Fibroblast of lung (primary cell): ENCODE measurements at places on chromosomes 1 and 21. TPM values are rescaled to one million over a fixed set of nuclear protein-coding genes. Genes with fewer than 3 reads are reported as not detected.

Gene OR2T11
- not detected in 2 replicates for polyA plus RNA-seq

Gene PHLDA3
- 25.9 and 26.5 TPM in 2 replicates for polyA plus RNA-seq

Gene NR5A2
- 0.01 TPM in 1 of 2 replicates, not detected in the other for polyA plus RNA-seq

Gene ADGRL4
- 3.8 and 12.0 TPM in 2 replicates for polyA plus RNA-seq

Gene EPHA10
- polyA plus RNA-seq: not detected in 2 replicates

Gene AMY1C
- not detected in 2 replicates for polyA plus RNA-seq

Gene KIF17
- 1.4 and 3.0 TPM in 2 replicates for polyA plus RNA-seq

Gene TCHHL1
- polyA plus RNA-seq: not detected in 2 replicates

GRCh38 chr1:228339059-228339704 lies 67.5 kb downstream of the TRIM11 start:
- no peak for DNase-seq

DNA sequence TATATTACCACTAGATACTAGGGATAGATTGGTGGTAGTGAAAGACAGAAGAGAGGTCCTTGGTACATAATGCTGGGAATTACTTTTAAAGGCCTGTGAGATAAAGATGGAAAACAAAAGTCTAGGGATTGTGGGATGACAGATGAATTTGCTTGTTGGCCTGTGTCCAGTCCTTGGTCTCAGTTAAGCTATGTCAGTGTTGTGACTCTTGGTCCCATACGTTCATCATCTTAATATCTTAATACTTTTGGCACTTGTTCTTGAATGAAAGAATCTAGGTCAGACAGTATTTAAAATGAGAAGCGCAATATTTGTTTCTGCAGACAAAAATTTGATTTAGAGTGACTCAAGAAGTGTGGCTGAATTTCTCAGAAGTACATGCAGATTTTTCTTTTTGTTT lies 7.6 kb downstream of the RPL5 start:
- no peak for DNase-seq

DNA sequence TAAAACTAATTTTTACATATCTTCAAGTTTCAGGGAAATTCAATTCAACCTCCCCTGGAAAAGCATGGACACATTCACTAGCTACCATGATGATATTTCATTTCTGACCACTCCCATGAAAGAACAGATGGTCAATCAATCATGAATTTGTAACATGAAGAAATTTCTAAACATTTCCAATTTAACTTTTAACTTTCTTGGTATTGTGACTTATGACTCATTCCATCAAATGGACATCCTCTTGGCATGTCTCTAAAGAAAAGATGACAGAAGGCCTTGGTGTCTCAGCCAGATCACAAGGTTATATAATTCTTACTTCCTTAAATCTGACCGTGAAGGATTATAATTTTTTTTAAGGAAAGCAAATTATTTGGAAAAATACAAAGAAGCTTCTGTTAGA lies 10.5 kb upstream of the MCOLN3 start:
- DNase-seq: no peak

- no peak for DNase-seq
Measured at GRCh38 chr1:63828322-63829044, 54.7 kb downstream of the ROR1 start.

DNA sequence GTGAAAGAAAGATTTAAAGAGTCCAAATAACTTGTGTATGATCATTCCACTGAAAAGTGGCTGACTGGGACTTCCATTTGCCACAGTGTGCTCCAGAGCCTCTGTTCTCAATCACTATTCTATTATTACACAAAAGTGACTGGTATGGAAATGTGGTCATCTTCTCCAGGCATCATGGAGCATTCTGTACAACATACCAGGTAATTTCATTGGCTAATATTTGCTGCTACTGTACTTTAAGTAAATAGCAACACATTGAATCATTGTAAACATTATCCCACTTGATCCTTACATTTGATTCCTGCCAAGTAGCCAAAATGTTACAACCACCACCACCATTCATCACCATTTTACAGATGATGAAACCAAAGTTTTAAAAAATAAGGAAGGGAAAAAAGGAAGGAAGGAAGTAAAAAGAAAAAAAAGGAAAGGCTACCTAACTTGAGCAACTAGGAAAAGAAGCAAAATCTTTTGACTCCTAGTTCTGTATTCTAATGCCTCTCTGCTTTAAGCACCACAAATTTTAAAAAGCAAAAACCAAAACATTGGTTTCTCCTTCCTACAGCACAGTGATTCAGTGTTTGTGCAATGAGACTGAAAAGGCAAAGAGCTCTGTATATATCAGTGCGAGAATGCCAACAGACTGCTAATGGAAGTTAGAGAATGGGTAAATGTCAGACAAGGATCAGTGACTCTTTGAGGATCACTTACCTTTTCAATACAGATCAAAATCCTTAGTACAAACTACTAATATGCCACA lies 361.4 kb upstream of the PTBP2 start:
- peak; percentile 61 for DNase-seq

GRCh38 chr1:203039609-203040512 lies 13.6 kb downstream of the PPFIA4 start:
- DNase-seq: no peak

DNA sequence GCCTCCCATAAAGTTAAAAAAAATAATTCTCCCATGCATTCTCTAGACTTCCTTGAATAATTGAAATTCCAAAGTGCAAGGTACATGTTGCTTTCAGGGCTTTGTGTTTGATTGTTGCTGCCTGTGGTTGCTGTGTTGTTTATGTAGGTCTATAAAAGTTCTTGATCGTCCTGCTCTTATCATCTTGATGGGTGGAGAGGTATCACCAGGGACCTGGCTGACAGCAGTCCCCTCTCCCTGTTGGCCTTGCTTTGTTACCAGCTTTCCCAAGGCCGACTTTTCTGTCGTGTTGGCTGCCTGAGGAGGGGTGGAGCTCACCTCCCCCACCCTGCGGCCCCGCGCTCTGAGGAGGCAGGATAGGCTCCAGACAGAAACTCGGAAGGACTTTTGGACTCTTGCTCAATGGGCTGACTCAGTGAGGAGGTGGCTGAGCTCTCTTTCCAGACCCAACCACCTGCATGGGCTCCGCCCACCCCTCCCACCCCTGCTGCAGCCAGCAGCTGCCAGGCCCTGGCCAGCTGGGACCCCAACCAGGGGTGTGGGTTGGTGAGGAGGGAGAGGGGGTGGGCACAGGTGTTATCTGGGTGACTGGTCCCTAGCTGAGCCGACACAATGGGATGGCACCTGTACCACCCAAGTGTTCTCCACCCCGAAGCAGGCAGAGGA lies 2.0 kb downstream of the INAVA start:
- no peak for DNase-seq

- no peak for DNase-seq
Measured at GRCh38 chr1:76138217-76138616, 63.7 kb downstream of the ST6GALNAC3 start.

GRCh38 chr1:35448344-35448801 lies 108.8 kb downstream of the KIAA0319L start:
- peak; percentile 94 for DNase-seq

DNA sequence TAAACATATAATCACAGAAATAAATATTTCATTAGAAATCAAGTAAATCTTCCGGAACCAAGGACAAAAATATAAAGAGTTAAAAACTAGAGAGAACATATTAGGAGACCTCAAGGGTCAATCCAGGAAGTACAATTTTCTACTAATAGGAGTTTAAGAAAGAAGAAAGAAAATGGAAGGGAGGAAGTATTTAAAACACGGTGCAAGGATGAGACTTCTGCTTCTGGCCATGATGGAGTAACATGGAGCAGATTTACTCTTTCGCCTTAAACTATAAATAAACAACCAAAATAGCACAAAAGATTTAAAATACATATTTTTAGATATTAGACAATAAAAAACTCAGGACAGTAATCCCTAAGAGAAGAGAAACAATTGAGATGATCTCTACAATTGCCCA lies 12.6 kb upstream of the IFNAR1 start:
- no peak for DNase-seq

DNA sequence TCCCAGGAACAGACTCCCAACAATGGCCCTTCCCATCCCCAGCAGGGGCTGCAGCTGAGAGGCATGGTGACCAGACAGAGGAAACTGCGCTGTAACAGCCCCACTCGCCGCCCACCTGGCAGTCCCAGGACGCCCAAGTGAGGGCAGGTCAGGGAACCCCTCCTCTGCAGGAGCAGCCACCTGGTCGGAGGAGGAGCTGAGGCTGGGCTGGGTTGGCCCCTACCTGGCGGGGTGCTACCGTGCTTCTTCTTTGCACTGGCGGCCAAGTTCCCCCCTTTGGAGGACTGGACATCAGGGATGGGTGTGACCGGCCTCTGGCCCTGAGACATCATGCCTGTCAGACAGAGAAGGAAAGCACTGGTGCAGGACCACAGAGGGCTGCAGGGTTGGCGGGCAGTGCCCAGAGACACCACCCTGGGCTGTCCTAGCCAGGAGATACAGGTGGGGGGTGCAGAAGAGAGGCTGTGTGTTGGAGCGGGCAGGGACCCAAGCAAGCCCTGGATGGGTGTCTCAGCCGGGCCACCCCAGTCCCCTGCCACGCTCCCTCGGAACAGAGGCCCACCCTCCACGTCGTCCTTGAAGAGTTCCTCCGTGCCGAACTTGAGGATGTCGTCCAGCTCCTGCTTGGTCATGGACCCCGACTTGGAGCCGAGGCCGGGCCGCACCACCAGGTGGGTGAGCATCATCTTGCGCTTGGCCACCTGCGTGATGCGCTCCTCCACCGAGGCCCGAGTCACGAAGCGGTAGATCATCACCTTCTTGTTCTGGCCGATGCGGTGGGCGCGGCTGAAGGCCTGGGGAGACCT lies 51.6 kb downstream of the CHD5 start:
- DNase-seq: no peak

DNA sequence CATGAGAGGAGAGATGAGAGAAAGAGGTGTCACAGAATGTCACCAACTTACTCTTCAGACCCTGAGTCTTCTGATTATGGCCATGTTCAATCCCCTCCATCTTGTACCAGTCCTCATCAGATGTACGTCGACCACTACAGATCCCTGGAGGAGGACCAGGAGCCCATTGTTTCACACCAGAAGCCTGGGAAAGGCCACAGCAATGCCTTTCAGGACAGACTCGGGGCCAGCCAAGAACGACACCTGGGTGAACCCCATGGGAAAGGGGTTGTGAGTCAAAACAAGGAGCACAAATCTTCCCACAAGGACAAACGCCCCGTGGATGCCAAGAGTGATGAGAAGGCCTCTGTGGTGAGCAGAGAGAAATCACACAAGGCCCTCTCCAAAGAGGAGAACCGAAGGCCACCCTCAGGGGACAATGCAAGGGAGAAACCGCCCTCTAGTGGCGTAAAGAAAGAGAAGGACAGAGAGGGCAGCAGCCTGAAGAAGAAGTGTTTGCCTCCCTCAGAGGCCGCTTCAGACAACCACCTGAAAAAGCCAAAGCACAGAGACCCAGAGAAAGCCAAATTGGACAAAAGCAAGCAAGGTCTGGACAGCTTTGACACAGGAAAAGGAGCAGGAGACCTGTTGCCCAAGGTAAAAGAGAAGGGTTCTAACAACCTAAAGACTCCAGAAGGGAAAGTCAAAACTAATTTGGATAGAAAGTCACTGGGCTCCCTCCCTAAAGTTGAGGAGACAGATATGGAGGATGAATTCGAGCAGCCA lies 8.0 kb downstream of the ELOA start:
- DNase-seq: peak; percentile 66

DNA sequence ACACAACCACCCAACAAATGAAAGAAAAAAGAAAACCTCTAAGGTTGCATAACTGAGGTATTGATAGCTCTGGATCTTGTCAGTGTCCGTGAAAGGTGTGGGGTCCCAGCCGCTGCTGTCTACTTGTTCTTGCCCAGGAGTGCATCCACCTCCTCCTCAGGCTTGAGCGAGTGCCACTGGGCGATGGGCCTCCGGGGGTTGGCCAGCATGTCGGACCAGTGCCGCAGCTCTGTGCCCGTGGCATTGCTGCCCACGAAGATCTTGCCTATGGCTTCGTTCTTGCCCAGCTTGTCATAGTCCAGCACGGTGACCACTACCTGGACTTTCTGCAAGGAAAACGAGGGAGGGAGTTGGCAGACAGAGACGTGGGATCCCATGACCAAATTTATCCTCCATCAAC lies 113.6 kb downstream of the SYT2 start:
- no peak for DNase-seq

GRCh38 chr1:184650177-184650866 lies 104.3 kb downstream of the EDEM3 start:
- DNase-seq: no peak
